ENCODE measurements at places on chromosomes 1 and 21.

GRCh38 chr1:51072043-51072439, 30.0 kb upstream of the C1orf185 start:
- no peak for DNase-seq

DNA sequence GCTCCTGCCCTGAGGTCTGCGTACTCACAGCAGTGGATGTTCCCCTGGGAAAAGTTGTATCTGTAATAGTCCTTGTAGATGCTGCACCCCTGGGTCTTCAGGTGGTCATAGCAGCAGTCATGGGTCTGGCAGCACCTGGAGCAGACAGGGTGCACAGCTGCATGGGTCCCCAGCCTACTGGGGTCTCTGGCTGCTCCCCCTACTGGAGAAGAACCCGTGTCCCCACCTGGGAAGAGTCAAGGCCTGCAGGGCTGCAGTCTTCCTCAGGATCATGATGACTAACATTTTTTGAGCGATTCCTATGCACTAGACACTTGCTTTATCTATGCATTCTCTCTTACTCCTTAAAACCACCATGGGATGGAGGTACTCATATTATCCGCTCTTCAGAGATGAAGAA, 3.9 kb downstream of the PLA2G2D start:
- DNase-seq: no peak

- peak; percentile 13 for DNase-seq
Observed at GRCh38 chr21:18023157-18023556, 204.0 kb upstream of the C21orf91 start.

DNA sequence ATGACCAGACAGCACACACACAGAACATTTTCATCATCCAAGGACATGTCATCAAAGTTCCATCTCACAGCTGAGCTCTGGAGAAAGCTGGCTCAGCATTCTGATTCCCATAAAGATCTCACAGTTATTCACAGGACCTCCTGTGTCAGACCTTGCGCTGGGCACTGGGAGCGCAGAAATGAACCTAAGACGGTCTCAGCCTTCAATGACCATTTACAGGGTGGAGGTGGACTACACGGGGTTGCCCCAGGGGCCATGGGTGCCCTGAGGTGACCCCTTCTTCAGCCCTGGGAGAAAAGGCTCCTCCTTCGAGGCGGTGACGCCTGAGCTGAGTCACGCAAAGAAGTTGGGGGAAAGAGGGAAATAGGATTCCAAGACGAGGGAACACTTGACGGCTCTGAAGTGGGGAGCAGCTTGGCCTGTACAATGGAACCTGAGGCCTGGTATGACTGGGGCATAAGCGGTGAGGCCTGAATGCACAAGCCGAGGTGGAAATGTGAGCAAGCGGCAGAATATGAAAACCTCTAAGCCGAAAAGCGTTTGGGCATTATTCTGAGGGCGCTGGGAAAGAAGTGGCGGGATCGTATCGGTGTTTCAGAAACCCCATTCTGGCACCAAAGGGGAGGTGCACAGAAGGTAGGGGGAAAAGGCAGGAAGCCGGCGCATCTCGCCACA, 797 bp downstream of the CC2D1B start:
- DNase-seq: peak; percentile 63

DNA sequence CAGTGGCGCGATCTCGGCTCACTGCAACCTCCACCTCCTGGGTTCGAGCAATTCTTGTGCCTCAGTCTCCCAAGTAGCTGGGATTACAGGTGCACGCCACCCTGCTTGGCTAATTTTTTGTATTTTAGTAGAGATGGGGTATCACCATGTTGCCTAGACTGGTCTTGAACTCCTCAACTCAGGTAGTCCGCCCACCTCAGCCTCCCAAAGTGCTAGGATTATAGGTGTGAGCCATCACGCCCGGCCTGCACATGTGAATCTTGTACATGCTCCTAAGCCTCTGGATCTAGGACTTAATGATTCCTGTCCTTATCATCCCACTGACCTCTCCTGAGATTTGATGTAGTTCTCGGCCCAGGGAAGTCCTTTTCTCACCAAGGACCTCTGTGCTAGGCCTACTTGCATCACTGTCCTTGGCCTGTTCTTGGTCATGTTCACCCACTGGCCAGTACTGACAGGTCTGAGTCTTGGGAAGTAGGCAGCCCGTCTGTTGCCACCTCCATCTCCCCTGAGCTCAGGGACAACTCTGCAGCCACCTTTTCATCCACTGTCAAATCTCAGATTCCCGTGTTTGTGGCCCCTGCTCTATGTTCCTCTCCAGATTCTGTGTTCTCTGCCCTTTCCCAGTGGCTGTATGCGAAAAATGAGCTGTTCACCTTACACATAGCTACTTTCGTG, 9.4 kb downstream of the HYI start:
- DNase-seq: no peak

GRCh38 chr21:34133392-34133791, 60.0 kb downstream of the MRPS6 start:
- DNase-seq: no peak

DNA sequence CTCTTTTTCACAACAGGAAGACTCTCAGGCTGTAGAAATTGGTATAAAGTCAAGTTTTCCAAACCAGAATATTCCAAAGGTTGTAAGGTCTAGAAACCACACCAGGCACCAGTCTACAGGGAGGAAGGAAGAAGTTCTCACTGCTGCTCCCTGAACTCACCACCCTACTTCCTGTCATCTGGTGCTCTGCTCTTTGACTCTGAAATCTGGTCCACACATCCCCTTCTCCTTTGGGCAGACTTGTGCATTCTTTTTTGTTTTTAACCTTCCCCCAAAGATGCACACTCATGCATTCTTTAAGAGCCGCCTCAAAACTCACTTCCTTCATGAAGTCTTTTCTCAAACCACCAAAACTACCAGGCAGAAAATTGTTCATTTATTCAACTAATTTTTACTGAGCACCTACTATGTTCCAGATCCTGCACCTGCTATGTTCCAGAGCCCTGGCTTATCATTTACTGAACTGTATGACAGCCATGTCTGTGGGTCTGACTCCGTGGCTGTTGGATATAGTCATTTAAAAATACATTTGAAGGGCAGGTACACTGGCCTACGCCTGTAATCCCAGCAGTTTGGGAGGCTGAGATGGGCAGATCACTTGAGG, 30.1 kb upstream of the EPS15 start:
- no peak for DNase-seq

- DNase-seq: peak; percentile 32
Observed at GRCh38 chr1:107460035-107460434, 319.2 kb downstream of the NTNG1 start.

- DNase-seq: no peak
Observed at GRCh38 chr21:38798481-38798882, 7.2 kb upstream of the ETS2 start.

- no peak for DNase-seq
Observed at GRCh38 chr21:39020751-39021477, 162.3 kb downstream of the PSMG1 start.

DNA sequence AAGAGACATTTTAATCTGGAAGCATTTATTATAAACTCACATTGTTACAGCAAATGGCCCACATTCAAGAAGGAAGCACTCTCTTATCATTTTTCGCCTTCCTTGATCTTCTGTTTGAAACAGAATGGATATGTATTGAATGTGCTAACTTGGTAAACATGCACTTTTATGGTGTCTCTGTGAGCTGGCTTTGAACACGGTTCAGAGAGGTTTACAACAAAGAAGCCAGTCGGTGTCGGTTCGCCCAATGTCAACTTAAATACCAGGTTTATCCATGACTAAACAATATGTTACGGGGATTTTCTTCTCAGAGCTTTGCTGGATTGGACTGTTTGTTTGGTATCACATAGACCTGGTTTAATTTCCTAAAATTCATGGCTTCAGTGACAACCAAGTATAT, 226.4 kb downstream of the TGFB2 start:
- no peak for DNase-seq

DNA sequence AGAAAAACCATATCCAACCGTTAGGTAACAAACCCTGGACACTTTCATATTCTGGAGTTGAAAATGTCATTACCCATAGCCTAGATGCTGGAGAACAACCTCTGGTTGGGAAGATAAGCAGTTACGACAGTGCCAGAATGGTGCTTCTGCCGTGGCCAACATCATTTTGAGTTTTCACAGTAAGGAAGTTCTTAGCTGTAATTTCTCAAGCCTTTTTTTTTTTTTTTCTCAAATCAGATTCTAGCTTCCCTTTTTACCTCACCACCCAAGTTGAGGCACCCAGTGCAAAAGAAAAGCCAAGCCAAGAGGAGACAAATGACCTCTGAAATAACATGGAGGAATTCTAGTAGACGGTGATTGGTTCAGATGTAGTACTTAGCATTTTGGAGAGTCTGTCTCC, 21.8 kb downstream of the PPT1 start:
- DNase-seq: no peak

GRCh38 chr1:186289943-186290545, 85.0 kb downstream of the TPR start:
- DNase-seq: no peak

DNA sequence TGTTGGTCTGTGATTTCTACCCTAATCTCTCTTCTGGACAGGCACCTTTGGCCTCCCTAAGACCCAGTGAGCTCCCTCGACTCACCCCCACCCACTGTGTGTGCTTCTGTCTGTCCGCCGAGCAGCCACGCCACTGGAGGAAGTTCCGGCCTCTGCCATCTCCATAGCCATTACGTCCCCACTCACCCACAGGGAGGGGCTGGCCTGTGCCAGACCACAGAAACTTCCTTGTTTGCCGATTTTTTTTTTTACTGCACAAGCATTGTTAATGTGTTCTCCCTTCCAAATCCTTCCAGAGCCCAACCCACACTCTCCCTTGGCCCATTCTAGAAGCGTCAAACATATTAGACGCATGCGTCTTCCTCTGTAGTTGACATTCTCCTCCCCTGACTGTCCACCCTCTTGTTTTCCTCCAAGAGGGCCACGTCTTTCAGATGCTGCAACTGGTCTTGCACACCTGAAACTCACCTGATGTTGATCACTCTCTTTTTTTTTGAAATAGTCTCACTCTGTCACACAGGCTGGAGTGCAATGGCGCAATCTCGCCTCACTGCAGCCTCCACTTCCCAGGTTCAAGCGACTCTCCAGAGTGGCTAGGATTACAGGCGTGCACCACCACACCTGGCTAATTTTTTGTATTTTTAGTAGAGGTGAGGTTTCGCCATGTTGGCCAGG, 72.3 kb downstream of the EVA1C start:
- no peak for DNase-seq

- DNase-seq: peak; percentile 88
Observed at GRCh38 chr1:39720094-39720999, 18.3 kb upstream of the PPIE start.

DNA sequence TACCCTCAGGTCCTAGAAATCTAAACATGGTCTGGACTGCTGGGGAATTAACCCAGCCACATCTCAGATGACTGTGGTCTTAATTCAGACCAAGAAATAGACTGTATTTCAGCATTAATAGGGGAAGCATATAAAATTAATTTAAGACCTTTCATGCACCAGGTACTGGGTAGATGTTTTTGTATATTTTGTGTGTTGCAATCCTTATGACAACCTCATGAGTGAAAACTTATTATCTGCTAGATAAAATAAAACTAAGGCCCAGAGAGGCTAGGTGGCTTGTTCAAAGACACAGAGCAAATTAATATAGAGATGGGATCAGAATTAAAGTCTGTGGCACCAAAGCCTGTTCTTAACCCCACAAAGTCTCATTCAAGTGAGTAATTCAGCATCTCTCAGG, 40.1 kb downstream of the OPTC start:
- no peak for DNase-seq

GRCh38 chr1:101245246-101245927, 8.6 kb downstream of the S1PR1 start:
- no peak for DNase-seq

- no peak for DNase-seq
Observed at GRCh38 chr21:40531431-40532110, 315.4 kb downstream of the DSCAM start.

GRCh38 chr1:201228011-201228983, 37.7 kb downstream of the IGFN1 start:
- DNase-seq: no peak

- DNase-seq: no peak
Observed at GRCh38 chr1:186476264-186477040, 15.5 kb upstream of the PDC start.

- DNase-seq: no peak
Observed at GRCh38 chr1:93463960-93464359, 16.0 kb downstream of the FNBP1L start.

DNA sequence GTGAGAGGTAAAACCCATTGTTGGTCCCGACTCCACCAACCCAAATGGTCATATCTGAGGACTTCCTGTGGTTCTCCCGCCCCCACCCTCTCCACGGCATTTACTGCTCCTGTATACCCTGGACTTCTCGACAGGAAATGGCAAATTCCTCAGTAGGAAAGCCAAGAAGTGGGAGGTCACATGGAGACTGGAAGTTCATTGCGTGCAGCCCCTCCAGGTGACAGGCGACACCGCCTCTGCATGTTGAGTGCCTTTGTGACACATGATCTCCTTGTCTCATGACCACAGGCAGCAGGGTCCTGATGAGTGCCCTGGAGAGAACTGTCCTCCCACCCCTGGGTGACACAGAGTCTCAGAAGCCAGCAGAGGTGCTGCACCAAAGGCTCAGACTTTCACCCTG, 24.2 kb downstream of the ERG start:
- no peak for DNase-seq

DNA sequence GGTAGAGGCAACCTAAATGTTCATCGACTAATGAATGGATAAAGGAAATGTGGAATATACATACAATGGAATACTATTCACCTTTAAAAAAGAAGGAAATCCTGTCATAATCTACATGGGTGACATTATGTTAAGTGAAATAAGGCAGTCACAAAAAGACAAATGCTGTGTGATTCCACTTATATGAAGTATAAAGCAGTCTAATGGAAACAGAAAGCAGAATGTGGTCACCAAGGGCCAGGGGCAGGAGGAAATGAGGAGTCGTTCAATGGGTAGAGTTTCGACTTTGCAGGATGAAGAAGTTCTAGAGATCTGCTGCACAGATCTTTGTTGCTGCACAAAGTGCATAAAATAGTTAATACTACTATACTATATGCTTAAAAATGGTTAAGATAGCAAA, 7.8 kb downstream of the DIPK1A start:
- no peak for DNase-seq

DNA sequence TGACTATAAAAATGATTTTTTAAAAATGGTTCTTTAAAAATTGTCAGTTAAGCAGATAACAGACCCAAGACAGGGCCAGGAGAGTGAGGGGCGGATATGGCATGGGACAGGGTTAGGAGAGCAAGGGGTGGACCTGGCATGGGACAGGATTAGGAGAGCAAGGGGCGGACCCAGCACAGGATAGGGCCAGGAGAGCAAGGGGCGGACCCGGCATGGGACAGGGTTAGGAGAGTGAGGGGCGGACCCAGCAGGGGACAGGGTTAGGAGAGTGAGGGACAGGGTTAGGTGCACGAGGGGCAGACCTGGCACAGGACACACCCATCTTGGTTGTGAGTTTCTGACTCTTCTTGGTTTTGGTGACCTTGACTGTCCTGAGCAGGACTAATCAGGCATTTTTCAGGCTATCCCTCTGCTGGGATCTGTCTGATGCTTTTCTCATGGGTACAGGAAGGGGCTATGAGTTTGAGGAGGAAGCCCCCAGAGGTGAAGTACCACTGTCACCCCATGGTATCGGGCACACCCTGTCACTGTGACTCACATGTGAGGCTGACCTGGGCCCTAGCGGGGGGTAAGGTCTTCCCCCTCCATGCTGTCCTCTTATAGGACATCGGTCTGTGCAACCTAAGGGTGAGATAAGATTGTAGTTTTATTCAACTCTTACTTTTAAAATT, 159.0 kb upstream of the COL6A1 start:
- DNase-seq: no peak
